ENCODE measurements at places on chromosomes 1 and 21. TPM values are rescaled to one million over a fixed set of nuclear protein-coding genes. Genes with fewer than 3 reads are reported as not detected.

RGS18 gene
- 7.3 TPM for total RNA-seq

CLEC20A gene
- total RNA-seq = not detected

LCE2B gene
- total RNA-seq = not detected

MAGOH gene
- total RNA-seq = 35.7 TPM

IFT25 gene
- 17.2 TPM for total RNA-seq

SUCO gene
- total RNA-seq = 22.1 TPM

PLEKHO1 gene
- total RNA-seq = 33.1 TPM
